Vagina (tissue), 2 donors: ENCODE measurements at places on chromosomes 4 and X.

DNA sequence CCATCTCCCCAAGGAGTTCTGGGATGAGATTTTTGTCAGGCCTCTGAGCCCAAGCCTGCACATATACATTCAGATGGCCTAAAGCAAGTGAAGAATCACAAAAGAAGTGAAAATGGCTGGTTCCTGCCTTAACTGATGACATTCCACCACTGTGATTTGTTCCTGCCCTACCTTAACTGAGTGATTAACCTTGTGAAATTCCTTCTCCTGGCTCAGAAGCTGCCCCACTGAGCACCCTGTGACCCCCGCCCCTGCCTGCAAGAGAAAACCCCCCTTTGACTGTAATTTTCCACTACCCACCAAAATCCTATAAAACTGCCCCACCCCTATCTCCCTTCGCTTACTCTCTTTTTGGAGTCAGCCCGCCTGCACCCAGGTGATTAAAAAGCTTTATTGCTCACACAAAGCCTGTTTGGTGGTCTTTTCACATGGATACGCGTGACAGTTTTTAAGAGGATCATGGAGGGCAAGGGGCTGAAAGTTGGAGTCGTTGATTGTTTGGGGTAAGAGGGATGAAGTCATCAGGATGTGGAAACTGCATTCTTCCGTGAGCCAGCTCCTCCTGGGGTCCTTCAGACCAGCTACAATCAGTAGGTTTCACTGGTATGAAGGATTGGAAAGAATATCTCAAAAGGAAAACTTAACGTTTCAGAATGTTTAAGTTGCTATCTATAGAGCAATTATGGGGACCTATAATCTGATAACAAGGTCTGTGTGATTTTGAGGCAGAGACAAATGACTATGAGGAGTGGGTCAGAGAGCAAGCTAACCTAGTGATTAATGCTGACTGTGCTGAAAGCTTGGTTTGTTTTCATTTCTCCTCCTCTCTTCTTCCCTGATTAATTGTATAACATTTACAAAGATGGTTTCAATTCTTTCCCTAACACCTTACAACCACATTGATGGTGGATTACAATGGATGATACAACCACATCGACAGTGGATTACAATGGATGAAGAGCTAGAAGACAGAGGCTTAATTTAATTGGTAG lies 28.6 kb upstream of the MAGEA11 start:
- no peak for DNase-seq

GRCh38 chr4:151165205-151166000 lies 66.0 kb downstream of the RPS3A start:
- no peak for DNase-seq

GRCh38 chrX:150084496-150085229 lies 146.4 kb upstream of the EOLA2 start:
- no peak for DNase-seq

DNA sequence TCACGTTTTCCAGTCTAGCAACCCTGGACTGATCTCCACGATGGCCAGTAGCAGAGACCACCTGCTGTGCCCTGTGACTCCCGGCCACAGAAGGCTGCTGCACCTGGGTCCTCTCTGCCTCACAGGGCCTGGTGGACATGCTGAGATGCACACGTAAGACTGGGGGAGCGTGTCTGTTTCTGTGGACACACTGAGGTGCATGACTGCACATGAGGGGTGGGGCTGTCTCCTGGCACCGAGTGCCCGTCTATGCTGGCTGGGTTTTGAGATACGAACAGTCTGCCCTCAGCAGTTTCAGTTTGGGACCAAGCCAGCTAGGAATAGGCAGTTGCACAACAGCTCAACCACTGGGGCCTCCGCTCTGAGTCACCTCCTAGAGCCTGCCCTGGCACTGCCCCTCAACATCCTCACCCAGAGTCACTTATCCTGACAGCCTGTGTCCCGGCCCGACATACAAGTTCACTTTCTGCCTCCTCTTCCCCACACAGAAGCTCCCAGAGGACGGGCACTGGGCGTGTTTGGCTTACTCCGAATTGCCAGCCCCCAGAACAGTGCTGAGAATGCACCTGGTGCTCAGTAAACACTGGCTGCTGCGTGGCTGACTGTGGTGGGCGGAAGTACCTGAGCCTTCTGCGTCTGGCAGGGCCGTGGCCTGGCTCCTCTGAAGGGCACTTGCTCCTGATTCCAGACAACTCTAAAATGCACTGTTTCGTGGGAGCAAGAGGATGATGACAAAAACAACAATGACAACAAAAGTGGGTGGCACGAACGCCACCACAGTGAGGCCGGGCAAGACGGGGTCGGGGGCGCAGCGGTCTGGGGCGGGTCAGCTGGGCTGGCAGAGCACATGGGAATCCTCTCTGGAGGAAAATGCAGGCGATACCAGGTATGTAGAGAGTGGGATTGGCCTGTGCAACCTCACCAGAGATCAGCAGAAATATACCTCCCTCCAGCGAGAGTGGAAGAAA lies 30.9 kb downstream of the RNF212 start:
- DNase-seq: peak; percentile 95

DNA sequence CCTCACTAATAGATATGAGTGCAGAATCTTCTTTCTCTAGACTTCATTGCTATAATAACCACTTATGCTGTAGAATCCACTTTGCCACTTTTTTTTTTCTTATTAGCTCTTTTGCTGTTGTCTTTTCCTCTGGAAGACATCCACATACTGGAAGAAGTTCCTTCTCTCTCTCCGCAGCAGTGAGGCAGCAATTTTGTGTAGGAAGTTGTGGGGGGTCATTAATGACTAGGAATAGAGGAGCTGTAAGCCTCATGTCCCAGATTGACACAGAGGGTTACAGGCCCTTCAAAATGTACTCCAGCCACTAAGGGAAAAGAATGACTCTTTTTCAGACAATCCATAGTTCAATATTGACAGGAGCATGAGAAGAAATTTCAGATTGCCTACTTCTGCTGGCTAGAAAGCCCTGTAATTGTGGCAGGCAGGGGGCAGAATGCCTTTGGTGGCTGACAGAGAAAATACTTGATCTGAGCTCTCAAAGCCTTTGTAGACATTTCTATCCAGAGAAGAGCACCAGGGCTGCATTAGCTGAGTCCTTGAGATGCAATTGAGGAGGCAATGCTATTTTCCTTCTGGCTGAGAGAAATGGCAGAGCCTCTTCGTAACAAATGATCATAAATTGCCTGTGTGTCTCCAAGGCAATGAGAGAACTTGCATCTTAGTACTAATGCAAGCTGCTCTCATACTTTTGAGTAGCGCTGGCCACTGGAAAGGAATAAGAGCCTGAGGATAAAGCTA lies 856.2 kb downstream of the STIM2 start:
- DNase-seq: no peak
